ENCODE measurements at places on chromosomes 1 and 21. TPM values are rescaled to one million over a fixed set of nuclear protein-coding genes. Genes with fewer than 3 reads are reported as not detected.

Gene CELA2B
- total RNA-seq, result not detected

Gene ROR1
- 18.8 TPM for total RNA-seq

Gene NBPF20
- total RNA-seq, result 2.1 TPM

- DNase-seq, result no peak
Measured at GRCh38 chr21:32185103-32185502, 93.7 kb downstream of the MIS18A start.

Gene OR2L13
- not detected for total RNA-seq

GRCh38 chr1:20546637-20547036, 5.7 kb upstream of the FAM43B start:
- no peak for DNase-seq

Gene ST6GALNAC5
- total RNA-seq, result 0.09 TPM

Gene GREM2
- total RNA-seq, result 2.0 TPM

DNA sequence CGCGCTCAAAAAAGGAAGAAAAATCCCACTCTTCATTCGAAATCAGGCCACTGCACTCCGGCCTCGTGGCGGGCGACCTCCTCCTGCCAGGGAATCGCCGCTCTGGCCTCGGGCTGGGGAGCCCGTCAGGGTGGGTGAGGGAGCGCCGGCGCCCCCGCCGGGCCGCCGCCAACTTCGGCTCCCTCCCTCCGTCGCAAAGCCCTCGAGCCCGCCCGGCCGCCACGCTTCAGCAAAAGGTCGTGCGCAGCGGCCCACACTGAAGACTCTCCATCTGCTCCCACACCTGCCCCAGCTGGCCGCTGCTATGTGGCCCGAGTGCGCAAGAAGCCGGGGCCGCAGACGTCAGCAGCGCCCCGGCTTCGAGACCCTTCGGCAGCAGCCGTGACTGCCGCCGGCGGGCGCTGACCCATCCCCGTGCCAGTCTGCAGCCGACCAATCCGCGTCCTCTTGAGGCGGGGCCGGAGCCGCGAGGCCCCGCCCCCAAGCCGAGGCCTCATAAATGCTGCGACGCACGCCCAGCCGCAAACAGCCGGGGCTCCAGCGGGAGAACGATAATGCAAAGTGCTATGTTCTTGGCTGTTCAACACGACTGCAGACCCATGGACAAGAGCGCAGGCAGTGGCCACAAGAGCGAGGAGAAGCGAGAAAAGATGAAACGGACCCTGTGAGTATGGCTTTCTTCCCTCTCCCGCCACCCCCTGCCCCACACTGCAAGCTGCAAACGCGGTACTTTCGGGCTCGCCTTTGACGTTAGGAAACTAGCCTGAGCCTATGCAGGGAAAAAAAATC, at the start of gene RGS2:
RGS2 (plus strand) TSS at position 522 of the 789 bp plus-strand sequence; CDS start at position 555, 33 bp downstream.
- DNase-seq, result peak; percentile 92

DNA sequence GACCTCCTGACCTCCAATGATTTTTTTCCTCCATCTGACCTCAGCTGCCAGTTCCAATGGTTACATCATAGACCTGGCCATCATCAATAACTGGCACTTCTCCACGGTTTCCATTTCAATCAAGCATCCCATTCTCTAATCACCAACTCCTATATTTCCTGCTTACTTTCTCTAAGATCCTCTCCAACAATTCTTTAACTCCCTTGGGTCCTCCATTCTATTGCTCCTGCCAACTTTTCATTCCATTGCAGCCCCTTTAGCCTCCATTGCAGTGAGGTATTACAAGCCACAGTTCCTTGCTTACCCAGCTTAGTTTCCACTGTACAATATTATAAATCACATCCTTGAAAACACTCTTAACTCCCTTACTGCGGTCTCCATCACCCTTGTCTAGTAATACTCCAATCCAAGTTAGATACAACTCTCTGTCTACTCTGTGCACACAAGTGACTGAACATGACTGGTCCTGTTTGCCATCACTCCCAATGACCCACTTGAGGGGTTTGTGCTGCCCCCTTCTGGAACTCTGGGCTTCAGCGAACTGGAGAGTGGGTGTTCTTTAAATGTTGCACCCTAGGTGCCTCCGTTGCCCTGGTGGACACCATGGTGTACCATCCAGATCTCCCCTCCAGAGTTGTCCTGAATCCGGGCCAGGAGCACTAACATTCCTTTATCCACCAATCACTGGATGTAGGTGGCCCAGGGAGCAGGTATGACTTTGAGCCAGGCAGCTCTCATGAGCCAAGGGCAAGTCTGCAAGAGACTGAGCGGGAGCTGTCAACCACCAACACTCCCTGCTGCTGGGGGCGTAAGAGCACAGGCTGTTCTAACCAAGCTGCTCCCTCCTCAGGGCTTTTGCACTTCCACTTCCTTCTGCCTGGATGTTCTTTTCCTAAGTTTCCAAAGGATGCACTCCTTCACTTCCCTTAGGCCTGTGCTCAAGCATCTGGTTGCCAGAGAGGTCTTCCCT, 3.7 kb upstream of the FNDC7 start:
- peak; percentile 70 for DNase-seq

Gene FDPS
- 153 TPM for total RNA-seq

GRCh38 chr1:200374569-200375295, 35.1 kb downstream of the ZNF281 start:
- no peak for DNase-seq

DNA sequence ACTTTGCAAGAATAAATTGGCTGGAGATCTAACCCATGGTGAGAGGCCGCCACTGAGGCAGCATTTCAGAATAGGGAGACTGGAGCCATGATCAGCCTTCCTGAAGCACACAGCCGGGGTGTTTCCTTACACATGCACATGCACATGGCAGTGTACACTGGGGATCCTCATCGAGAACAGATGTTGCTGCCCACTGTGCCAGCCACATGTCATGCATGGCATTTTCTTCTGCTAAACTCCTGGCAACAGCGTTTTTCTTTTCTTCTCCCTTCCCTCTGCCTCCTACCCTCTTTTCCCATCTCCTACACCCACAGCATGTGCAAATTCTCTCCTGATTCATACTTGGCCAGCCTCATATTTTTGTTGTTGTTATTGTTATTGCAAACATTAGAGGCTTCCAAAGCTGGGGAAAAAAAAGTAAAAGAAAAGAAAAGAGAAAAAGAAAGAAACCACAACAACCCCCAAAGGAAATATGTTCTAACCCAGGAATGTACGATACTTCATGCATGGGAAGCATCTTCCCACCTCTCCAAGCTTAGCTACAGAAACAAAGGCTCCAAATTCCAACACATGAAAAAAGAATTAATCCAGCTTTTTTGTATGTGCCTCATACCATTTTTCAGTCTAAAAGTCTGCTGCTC, 344.0 kb downstream of the ASTN1 start:
- no peak for DNase-seq

Gene COL8A2
- total RNA-seq, result 11.0 TPM

Gene NUP210L
- total RNA-seq, result 0.09 TPM

GRCh38 chr1:97298966-97299365, 577.4 kb downstream of the PTBP2 start:
- no peak for DNase-seq

- no peak for DNase-seq
Measured at GRCh38 chr1:186512698-186513457, 52.0 kb upstream of the PDC start.

DNA sequence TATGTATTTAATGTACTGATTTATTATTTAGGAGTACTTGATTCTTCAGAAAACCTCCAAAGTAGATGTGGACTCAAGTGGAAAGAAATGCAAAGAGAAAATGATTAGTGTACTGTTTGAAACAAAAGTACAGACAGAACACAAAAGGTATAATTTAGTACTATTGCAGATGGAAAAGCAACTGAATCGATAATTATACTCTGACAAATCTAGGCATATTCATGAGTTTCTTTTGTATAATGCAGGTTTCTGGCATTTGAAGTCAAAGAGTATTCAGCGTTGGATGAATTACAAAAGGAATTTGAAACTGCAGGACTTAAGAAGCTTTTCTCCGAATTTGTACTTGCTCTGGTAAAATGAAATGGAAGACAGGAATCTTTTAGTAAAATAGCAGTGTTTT, 12.5 kb downstream of the RWDD3 start:
- DNase-seq, result no peak

Gene TMEM200B
- total RNA-seq, result 9.5 TPM

GRCh38 chr1:207838156-207839082, 72.5 kb downstream of the CD34 start:
- DNase-seq, result no peak

Gene SLC44A3
- total RNA-seq, result 1.6 TPM
